ENCODE measurements at places on chromosomes 6 and 20. TPM values are rescaled to one million over a fixed set of nuclear protein-coding genes. Genes with fewer than 3 reads are reported as not detected.

DNA sequence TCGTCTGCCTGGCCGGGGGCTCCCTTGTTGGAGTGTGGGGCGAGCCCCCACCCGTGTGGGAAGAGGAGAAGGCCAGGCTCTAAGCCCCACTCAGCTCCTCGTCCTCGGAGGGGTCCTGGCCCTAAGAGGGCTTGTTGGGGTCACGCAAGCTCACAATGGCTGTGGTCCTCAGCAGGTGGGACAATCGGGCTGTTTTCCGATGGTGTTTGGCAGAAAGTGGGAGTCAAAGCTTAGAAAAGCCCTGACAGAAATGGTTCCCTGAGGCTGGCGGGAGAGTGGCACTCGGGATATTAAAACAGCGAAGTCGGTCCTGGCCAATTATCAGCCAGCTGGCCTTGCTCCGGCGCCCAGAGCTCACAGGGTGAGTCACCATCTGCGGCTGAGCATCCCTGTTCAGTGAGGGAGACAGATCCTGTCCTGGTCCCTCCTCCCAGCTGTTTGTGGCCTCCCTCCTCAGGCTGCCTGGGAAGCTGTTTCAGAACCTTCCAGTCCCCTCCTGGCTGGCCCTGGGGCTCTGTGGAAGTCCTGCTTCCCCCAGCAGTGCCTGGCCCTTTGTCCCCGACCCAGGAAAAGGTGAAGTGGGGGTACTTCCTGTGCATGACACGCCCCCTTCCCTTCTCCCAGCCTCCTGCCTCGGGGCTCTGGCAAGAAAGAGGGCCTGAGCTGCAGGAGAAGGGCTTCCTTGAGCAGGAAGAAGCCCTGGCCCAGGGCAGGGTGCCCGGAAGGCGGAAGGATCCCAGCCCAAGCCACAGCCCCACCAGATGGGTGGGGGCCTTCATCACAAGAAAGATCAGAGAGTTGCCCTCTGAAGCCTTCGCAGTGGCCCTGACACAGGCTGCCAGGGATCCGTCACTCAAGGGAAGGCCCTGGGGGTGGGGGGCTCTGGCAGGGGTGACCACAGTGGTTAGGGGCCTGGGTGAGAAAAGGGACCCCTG lies 53.6 kb upstream of the BHLHE23 start:
- peak; percentile 58 for DNase-seq

The PHF1 gene
- 89.3 TPM for polyA plus RNA-seq

- DNase-seq = peak; percentile 96
Measured at GRCh38 chr20:32819992-32820697, 391 bp downstream of the MAPRE1 start.

- peak; percentile 88 for DNase-seq
Measured at GRCh38 chr20:23245553-23246181, 104.9 kb upstream of the NXT1 start.

DNA sequence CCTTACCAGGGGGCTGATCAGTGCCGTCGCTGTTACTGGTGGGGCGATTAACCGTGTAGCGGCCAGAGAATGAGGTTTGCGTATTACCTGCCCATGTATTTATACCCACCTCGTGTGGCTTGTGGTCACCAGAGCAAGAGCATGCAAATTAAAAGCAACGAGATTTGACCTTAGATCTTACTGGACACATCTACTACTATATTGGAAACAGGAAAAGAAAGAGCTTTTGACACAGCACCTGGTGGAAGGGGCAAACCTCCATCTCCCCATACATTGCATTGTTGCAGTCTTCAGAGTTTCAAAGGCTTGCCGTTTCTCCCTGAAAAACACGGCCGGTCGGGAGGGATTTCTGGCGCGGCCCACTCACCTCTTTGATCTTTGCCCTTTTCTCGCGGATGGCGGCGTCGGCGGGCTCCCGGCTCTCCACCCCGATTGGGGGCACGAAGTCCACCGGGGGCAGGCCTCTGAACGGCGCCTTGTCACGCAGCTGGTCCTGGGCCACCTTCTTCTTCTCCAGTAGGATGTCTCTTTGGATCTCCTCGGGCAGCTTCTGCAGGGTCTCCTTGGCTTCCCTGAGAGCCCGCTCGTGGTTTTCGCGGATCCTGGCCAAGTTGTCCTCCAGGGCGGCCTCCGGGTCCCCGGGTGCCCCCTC lies 1.3 kb downstream of the MAN1A1 start:
- peak; percentile 90 for DNase-seq

All from spleen (tissue), 13 donors.